ENCODE measurements at places on chromosomes 5 and 9. TPM values are rescaled to one million over a fixed set of nuclear protein-coding genes. Genes with fewer than 3 reads are reported as not detected.

The DEPDC1B gene
- total RNA-seq = under 0.01 TPM

The PCDHB8 gene
- total RNA-seq = 4.6 TPM

The TNFSF15 gene
- total RNA-seq = 0.16 TPM

- DNase-seq = no peak
Observed at GRCh38 chr9:74443036-74443750, 53.9 kb upstream of the RORB start.

GRCh38 chr9:111094433-111094924, 56.2 kb upstream of the LPAR1 start:
- no peak for DNase-seq

Measured in breast epithelium (tissue), 4 donors.